CD4-positive, alpha-beta T cell treated with Interleukin-2 at 100 ng/mL for 4 hours (primary cell): ENCODE measurements at places on chromosomes 7 and 10.

DNA sequence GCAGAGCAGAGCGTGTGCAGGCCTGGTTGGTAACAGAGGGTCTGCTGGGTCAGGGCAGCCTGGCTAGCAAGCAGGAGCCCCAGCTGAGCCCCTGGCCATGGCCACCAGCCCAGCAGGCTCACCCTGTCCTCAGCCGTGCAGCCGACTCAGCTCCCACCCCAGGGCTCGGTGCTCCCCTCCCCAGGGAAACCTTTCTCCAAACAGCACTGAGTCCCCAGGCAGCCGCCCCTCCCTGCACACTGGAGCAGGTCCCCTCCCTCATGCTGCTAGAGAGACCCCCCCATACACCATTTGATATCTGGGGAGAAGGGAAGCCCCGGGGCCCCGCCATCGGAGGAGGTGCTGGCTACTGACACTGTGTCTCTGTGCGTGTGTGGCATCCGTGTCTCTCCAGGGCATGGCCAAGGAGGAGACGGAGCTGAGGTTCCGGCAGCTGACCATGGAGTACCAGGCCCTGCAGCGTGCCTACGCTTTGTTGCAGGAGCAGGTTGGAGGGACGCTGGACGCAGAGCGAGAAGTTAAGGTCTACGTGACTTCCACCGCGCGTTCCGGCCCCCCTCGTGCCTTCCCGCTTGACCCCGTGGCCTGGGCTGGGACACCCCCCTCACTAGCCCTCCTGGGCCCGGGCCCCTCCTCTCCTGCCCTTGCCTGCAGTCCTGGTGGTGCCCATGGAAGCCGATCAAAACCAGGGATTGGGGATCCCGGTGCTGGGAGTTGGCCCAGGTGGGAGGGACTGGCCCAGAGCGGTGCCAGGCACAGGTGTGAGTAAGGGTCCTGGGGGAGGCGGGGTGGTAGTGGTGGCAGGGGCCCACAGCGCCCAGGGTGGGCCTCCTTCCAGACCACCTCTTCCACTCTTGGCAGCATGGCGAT is 45.0 kb upstream of the DPYSL4 start:
- no peak for DNase-seq

GRCh38 chr10:70925377-70926225 is 37.2 kb upstream of the PCBD1 start:
- peak; percentile 37 for DNase-seq

- DNase-seq = no peak
Observed at GRCh38 chr7:47730142-47730541, 148.2 kb upstream of the TNS3 start.

- no peak for DNase-seq
Observed at GRCh38 chr10:47309408-47310089, 9.6 kb downstream of the GDF10 start.

DNA sequence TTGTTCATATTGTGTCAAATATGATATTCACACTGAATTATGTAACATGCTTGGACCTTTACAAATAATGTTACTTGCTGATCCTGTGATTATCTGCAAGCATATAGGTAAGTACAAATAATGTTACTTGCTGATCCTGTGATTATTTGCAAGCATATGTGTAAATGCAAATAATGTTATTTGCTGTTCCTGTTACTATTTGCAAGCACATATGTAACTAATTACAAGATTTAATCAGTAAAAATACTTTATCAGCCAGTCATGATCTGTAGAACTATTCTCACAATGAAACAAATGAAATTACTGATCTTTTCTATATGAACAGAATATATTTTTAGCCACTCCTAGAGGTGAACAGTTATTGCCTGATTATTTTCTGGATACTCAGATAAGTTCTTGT is 44.7 kb upstream of the NPY start:
- DNase-seq = no peak

GRCh38 chr7:33639552-33640197 is 265.7 kb upstream of the BMPER start:
- no peak for DNase-seq

DNA sequence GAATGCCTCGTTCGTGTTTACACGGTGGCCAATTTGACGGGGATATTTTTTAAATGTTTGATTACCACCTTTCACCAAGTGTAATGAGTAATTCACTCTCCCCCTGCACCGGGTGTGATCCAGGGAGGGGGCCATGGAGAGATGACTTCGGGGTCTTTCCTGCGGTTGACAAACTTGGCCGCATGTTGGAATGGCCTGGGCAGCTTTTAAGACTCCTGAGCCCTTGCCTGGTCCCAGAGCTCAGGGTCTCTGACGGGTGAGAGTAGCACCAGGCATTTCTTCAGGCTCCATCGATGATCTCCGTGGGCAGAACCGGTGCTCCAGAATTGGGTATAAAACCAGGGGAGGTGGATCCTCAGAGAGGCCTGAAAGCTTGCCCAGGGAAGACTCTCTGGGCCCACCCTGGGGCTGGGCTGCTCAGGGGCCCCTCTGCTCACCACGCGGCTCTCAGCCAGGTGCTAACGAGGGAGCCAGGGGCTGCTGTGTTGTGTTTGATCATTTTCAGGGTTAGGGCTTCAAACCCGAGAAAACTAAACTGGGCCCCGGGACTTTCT is 882 bp downstream of the ZNF282 start:
- DNase-seq = no peak

- no peak for DNase-seq
Observed at GRCh38 chr10:131847241-131847783, 53.5 kb upstream of the PPP2R2D start.

- DNase-seq = peak; percentile 43
Observed at GRCh38 chr7:134954197-134955082, 31.9 kb upstream of the AGBL3 start.

- no peak for DNase-seq
Observed at GRCh38 chr10:53664282-53665019, 891.9 kb upstream of the MBL2 start.

GRCh38 chr10:132329565-132330485 is 2.2 kb upstream of the LRRC27 start:
- peak; percentile 51 for DNase-seq

GRCh38 chr10:23432166-23432565 is 6.7 kb upstream of the OTUD1 start:
- no peak for DNase-seq

GRCh38 chr10:16909961-16910792 is 93.0 kb upstream of the RSU1 start:
- DNase-seq = no peak

DNA sequence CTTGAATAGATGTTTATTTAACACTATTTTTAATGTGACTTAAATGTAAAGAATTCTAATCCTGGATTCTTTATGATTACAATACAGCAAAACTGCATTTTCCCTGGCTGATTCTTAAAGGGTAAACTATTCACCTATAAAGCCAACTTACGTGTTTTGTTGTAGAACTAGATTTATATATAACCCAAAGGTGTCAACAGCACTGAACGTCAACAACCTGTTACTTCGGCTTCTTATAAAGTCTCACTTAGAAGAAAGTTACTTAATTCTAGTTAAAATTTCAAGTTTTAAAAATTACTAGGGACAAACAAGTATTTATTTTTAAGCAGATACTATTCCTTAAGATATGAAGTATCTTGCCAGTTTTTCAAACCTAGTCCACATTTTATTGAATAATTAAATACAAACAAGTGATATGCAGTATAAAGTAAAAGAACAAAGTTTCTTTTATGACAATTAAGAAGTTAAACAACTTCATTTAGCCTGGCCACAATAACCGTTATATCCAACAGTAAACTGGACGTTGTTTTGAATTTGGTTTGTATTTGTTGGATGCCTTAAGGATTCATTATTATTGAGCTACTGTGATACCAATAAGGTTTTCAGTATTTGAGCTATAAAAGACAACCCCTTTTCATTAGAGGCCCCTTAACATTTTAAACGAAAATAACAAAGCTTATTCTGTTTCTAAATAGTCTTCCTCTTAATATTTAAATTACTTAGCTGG is 83.1 kb downstream of the SNX10 start:
- no peak for DNase-seq

DNA sequence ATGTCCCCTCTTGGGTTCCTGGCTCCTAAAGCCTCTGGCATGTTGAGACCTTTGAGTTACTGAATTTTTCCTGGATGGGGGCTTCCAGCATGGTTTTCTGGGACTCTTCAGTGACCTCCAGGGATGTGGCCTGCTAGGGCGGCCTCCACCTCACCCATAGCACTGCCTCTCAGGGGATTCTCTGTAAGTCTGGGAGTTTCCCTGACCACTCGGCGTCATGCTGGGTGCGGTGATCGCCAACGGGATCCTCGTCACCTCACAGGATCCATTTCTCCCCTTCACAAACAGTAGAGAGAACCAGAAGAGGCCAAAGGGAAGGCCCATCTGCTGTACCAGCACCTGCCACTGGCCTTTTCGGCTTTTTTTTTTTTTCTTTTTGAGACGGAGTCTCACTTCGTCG is 84.3 kb downstream of the NPTX2 start:
- DNase-seq = no peak

GRCh38 chr10:84668186-84668763 is 339.9 kb downstream of the CCSER2 start:
- DNase-seq = no peak

DNA sequence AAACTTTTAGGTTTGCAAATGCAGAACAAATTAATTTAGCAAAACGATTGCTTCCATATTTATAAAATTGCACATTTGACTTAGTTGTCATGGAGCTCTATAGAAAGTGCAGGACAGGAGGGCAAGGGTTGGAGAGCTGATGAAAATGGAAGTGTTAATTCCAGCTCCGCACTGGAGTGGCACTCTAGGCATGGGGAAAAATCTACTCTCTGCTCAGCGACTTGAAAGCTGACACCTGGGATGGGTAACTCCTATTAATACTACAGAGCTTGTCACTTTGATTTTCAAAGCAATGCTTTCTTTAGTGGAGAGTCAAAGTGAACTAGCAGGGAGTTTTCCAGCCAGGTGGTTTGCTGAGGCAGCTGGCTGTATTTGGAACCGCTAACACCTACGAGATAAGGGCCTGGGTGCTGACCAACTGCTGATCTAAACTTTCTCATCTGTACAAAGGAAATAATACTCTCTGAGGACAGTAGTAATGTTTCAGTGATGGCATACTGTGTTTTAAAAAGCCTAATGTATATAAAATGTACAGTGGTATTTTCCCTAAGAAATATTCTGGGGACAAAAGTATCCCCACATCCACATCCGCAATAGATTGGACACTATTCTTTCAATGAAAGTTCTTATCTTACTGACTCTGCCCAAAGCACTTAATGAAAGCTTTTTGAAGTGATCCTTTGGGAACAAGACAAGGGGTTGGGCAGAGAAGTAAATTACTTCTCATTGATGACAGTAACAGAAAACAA is 444.3 kb downstream of the GPAM start:
- DNase-seq = no peak

- DNase-seq = no peak
Observed at GRCh38 chr10:113463777-113464176, 89.1 kb upstream of the HABP2 start.

DNA sequence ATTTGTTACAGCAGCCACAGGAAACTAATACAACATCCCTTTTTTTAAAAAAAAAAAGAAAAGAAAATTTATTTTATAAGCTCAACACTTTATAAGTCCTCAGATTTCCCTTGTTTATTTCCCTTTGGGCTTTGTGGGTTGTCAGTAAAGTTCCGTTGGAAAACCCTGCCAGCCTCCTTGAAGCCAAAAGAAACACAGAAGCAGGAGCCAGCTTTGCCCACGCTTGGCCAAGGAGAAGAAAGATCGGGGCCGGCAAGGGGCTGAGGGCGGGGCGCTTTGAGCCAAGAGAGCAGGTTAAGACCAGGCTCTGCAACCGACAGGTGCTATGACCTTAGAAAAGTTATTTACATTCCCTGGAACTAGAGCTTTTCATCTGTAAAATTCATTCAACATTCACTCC is 72.7 kb downstream of the RGS10 start:
- DNase-seq = no peak

DNA sequence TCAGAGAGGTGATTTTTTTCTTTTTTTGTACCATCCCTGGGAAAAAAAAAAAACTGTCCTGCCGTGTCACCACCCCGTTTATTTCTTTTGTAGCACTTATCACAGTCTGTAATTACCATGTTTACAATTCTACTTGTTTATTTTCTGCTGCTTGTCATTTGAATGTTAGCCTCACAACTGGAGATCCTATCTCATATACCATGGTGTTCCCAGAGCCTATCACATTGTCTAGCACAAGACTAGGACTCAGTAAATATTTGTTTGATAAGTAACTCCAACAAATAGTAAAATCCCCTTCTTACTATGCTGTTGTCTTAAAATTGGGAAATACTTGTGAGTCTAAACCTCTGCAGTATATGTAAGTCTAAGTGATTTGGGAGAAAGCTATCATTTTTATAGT is 36.0 kb downstream of the MKLN1 start:
- DNase-seq = no peak

DNA sequence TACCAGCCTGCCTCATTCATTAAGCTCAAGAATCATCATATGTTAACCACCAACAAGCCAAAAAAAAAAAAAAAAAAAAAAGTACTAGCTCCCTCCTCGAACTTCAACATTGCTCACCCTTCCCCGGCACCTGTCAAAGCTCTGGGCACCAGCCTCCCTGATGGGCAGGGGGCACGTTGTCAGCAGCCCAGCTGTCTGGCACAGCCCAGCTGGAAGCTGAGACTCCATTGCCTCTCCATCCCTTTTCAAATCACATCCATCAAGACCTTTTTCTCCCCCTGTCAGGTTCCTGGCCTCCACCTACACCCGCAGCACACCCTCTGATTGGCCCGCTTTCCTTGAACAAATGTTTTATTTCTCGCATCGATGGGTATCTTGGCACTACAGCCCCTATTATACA is 913.3 kb upstream of the AUTS2 start:
- DNase-seq = no peak

GRCh38 chr7:149872419-149873073 is 1.2 kb upstream of the ATP6V0E2 start:
- DNase-seq = no peak

- no peak for DNase-seq
Observed at GRCh38 chr7:104955276-104955675, 58.7 kb upstream of the KMT2E start.

- DNase-seq = no peak
Observed at GRCh38 chr10:57664815-57665214, 602.9 kb downstream of the IPMK start.

DNA sequence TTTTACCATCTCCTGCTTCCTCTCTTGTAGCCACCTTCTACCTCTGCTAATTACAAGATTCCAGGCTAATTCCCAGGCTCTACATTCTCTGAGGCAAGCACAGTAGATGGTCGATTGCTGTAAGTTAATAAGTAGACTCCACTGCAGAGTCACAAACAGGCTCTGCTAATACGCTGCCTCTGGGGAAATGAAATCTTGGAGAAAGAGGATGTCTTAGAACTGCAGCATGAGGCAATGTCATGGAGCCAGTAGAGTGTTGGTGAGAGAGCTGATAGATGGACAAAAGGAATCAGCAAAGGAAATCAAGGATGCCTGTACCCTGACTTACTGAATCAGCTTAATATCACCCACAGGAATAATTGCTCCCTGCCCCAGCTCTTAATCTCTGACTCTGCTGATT is 1260.3 kb downstream of the XPNPEP1 start:
- DNase-seq = no peak

DNA sequence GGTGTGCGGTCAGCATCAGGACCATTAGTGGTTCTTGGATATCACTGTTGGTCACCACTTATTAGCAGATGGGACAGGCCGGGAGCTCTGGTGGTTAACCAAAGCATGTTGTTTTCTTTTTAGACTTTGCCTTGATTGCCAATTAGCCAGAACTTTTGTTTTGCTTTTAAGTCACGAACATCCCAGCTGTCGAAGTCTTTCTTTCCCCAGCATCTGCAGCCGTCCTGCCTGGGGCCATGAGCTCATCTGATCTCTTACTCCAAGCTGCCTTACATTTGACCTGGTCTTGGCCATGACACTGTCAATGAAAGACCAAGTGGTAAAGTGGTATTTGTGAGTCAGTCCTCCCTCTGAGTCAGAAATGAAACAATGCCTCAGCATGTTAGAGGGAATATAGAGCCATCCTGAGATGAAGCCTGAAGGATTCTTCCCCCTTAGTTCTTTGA is 53.9 kb upstream of the CREB5 start:
- no peak for DNase-seq
